ENCODE measurements at places on chromosomes 3 and 15.

- DNase-seq: no peak
Measured at GRCh38 chr3:44108481-44108880, 133.2 kb upstream of the TOPAZ1 start.

GRCh38 chr15:78362716-78363380, 22.7 kb downstream of the CRABP1 start:
- no peak for DNase-seq

- DNase-seq: no peak
Measured at GRCh38 chr3:121467085-121467484, 78.7 kb downstream of the POLQ start.

DNA sequence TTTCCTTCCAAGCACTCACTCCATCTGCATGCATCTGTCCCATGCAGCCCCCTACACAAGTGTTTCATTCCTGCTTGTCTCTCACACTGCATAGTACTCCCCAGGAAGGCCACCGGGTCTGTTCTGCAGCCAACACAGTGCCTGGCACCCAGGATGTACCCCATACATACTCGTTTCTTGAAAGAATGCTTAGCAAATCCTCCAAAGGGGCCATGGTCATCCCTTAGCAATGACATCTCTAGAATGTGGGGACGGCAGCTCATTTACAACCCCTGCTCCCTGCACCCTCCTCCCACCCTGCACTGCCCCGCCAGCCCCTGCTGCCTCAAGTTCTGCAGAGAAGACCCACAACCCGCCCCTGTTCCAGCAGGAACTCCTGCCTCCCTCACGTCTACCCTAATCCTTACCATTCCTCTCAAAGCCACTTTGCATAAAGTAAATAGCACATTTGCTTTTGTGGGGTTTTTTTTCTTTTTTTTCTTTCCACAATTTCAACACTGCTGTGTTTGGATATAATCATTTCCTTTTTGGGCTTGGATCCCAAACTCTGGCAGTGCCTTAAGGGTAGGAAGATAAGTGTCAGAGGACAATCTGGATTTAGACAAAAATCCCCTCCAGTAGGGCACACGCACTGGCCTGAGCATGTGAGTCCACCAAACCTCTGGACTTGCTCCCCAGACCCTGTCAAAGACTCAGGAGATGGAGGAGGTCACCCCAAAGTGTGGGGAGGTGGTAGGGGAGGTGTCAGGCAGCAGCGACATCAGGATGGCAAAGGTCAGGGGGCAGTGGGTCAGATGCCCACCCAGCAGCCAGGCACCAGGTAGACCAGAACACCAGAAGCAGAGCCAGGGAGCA, 68.4 kb downstream of the MEGF11 start:
- no peak for DNase-seq

Measured in transverse colon (tissue), 4 donors.